ENCODE measurements at places on chromosomes 5 and 9.

DNA sequence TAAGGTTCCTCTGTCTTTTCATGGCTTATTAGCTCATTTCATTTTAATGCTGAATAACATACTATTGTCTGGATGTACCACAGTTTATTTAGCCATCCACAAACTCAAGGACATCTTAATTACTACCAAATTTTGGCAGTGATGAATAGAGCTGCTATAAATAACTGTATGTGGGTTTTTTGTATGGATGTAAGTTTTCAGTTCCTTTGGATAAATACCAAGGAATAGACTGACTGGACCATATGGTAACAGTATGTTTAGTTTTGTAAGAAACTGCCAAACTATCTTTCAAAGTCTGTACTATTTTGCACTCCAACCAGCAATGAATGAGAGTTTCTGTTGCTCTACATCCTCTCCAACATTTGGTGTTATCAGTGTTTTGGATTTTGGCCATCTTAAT is 38.7 kb downstream of the SCAMP1 start:
- no peak for DNase-seq

DNA sequence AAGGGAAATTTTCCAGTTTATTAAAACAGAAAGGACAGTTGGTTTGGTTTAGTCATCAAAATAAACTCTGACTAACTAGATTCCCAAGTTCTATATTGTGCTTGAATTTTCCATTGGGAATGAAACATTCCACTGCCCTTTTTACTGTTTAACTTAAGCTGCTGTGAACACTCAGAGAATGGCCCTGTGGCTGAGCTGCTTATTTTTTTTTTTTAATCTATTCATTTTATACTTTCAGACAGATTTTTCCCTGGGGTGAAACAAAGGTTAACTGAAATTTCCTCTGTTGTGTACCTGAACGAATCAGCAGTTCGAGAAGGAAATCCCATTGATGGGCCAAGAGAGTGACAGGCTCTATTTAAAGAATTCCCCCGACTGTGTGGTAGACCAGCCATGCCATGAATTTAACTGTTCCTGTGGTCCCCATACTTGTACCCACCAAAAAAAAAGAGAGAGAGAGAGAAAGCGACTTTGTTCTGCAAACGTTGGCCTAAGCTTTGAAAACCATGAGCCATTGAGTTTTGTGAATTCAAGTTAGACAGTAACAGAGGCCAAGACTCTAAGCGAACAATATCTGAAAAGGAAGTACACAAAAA is 138.7 kb upstream of the GRHPR start:
- DNase-seq = peak; percentile 25

DNA sequence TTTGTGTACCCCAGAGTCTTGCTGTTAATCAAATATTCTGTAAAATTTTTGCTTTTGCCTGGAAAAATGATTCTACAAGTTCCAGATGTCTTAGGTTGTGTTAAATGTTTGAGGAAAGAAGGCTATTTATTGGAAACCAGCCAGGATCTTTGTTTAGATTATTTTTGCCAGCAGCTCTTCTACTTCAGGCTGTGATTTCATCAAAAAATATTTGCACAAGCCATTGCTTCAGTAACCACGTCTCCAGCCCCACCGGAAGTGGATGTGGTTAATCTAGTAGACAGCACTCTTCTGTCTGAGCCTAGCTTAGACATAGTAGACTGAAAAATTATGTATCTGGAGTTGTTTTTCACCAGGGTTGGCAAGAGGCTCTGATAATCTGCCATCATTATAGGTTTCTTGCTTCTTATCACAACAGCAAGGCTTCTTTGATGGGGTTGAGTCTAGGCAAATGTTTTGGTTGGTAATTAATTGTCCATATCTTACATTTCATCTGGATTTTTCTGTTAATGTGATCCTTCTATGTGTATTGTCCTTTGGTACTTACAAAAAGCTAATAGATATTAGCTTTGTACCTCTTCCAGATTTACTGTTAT is 17.1 kb downstream of the KCTD16 start:
- DNase-seq = peak; percentile 81

- no peak for DNase-seq
Measured at GRCh38 chr9:83794051-83794450, 23.5 kb downstream of the GKAP1 start.

DNA sequence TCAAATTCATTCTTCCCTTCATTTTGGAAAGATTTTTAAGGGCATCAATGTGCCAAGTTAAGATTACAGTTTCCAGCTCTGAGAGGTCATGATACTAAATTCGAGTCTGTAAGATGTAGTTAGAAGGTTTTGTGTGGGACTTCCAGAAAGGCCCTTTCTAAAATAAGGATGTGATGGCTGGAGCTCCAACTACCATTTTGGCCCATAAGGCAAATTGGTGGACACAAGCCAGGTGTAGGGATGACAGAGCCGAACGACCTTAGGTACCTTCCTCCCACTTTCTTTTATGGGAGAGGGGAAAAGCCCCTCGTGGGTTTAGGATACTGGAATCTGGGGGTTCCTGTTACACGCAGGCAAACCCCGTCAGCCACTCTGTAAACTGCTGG is 54.3 kb upstream of the PTPDC1 start:
- no peak for DNase-seq

GRCh38 chr5:91132550-91132949 is 250.6 kb downstream of the ARRDC3 start:
- no peak for DNase-seq

DNA sequence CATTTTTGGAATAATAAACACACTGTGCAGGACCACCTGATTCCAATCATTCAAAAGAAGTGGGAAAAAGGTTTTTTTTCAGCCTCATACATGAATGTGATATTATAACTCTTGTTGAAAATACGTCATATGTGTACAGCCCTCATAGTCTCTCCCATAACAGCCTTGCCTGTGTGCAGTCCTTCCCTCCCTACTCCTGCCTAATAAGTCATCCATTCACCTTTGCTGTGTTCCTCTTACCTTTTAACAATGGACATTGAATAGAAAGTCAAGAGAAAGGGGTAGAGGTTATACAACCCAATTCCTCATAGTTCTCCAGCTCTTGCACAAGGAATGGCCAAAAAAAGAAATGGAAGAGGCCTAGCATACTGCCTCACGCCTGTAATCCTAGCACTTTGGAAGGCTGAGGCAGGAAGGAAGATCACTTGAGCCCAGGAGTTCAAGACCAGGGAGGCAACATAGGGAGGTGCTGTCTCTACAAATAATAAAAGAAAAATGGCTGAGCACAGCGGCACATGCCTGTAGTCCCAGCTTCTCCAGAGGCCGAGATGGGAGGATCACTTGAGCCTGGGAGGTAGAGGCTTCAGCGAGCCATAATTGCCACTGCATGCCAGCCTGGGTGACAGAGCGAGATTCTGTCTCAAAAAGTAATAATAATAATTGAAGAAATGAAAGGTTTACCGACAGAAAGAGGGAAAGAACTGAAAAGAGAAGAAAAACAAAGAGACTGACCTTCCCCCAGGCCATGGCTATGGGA is 356.1 kb upstream of the KIF2A start:
- no peak for DNase-seq

GRCh38 chr5:149641000-149641576 is 59.8 kb downstream of the ARHGEF37 start:
- DNase-seq = no peak

- no peak for DNase-seq
Measured at GRCh38 chr9:14210428-14210827, 103.5 kb downstream of the NFIB start.

DNA sequence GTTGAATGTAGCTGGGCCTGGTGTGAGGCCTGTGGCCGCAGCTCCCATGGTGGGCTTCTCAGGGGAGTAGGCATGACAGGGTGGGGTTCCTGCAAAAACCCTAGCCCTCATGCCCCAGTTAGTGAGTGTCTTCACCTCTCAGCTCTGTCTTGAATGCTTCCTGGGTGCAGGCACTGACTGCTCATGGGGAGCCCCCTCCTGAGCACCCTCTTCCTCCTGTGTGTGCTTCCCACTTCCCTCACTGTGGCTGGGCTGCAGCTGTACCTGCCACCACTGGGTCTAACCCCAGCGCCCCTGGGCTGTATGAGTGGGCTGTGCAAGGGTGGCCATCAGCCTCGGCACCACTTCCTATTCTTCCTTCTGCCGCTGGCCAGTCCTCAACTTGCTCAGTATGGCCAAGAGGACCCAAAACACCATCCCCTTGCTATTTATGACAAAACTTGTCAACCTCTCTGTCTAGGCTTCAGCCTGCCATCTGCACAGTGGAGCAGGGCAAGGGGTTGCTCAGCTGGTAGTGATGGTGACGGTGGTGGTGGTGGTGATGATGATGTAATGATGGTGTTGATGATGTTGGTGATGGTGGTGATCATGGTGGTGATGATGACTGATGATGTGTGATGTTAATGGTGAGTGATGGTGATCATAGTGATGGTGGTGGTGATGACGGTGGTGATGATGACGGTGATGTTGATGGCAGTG is 67.5 kb downstream of the RXRA start:
- DNase-seq = no peak

DNA sequence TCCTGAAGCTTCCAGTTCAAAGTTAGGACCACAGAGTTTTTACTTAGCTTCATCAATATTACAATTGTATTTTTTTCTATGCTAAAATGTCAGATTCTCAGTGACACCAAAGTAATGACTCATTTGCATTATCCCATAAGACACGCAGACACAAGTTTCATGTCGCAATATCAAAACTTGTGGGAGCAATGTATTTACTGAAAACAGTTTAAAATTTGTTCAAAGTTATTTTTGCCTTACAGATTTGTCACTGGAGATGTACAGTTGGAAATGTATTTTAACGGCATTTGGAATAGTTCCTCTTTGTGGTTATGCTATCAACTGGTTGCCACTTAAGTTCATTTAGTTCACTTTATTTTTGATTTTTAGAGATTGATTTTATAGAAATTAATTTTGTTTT is 36.2 kb upstream of the DAP start:
- DNase-seq = no peak

DNA sequence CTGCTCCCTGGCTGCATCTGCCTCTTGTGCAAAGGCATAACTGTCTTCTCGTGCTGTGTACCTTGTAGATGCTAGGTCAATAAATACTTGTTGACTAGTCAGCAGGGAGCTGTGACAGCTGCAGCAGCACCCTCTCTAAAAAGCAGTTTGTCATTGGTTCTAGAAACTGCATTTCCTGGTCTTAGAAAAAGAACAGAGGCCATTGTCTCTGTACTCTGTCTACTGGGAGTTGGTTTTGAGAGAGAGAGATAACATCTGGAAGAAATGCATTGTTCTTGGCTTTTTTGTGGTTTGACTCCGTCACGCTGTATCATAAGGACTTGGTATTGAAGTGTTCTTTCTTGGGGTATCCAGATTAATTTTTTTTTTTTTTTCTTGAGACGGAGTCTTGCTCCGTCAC is 32.3 kb downstream of the SH3GLB2 start:
- no peak for DNase-seq

- DNase-seq = no peak
Measured at GRCh38 chr5:146450002-146450401, 2.9 kb downstream of the TCERG1 start.

GRCh38 chr9:84174486-84174885 is 166.1 kb downstream of the SLC28A3 start:
- peak; percentile 24 for DNase-seq

- DNase-seq = no peak
Measured at GRCh38 chr5:116281309-116281708, 196.5 kb downstream of the COMMD10 start.

All from GM03348 (cell line).